ENCODE measurements at places on chromosomes 6 and 20.

GRCh38 chr20:925516-925915 lies 9.4 kb upstream of the ANGPT4 start:
- DNase-seq = no peak

DNA sequence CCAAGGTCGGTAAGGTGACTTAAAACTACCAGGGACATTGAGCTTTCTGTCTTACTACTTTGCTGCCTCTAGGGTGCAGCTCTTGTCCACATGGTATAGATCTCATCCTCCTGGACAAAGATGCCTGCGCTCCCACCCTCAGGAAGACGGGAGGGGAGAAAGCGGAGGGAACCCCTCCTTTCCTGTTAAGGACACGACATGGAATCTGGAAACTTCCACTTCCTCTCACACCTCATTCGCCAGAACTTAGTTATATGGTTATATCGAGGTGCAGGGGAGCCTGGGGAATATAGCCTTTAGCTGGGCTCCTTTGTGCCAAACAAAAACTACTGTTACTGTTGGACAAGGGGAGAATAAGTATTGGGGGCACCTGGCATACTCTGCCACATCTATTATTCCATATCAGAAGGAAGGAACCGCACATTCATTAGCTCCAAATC lies 224.3 kb upstream of the TSHZ2 start:
- DNase-seq = no peak

GRCh38 chr6:15620611-15621010 lies 42.2 kb downstream of the DTNBP1 start:
- DNase-seq = peak; percentile 35

GRCh38 chr6:167898673-167899311 lies 72.1 kb downstream of the AFDN start:
- DNase-seq = peak; percentile 53

- no peak for DNase-seq
These were observed 113.1 kb upstream of the NEDD9 start for GRCh38 chr6:11345536-11345935.

GRCh38 chr20:63652192-63652980 lies 838 bp downstream of the STMN3 start:
- DNase-seq = no peak

GRCh38 chr20:1881240-1881835 lies 13.9 kb upstream of the SIRPA start:
- DNase-seq = peak; percentile 66

- no peak for DNase-seq
These were observed 143.9 kb downstream of the BCAS1 start for GRCh38 chr20:53926428-53927028.

- no peak for DNase-seq
These were observed 4.0 kb downstream of the MANBAL start for GRCh38 chr20:37293301-37293943.

DNA sequence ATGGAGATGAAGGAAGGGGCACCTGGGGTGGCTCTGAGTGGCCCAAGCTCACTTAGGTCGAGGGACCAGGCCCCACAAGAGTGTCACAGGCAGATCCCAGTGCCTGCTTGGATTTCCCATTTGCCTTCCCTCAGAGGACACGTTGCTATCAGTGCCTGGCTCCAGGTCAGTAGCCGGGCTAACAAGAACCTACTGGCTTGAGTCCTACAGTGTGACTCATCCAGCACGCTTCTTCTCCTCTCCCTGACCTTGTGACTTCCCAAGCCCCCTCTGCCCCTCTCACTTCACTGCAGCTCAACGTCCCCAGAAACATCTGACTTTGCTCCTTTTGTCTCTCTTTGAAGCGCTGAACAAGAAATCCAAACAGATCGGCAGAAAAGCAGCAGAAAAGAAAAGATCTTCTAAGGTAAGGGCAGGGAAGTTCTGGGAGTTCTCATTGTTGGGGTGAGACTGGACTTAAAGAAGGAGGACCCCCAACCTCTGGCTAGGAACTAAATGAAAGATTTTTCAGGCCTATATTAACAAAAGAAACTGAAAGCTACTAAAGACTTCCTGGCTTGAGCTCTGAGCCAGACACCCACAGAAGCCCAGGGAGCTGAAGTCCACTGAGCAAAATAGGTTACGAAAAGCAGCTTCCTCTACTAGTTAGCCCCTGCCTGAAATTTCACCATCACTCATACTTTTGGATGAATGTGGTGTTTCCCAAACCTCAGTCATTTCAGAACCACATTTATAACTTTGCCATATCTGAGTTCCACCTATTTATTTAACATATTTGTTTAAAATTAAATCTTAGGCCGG lies 21.5 kb downstream of the ASIP start:
- DNase-seq = no peak

DNA sequence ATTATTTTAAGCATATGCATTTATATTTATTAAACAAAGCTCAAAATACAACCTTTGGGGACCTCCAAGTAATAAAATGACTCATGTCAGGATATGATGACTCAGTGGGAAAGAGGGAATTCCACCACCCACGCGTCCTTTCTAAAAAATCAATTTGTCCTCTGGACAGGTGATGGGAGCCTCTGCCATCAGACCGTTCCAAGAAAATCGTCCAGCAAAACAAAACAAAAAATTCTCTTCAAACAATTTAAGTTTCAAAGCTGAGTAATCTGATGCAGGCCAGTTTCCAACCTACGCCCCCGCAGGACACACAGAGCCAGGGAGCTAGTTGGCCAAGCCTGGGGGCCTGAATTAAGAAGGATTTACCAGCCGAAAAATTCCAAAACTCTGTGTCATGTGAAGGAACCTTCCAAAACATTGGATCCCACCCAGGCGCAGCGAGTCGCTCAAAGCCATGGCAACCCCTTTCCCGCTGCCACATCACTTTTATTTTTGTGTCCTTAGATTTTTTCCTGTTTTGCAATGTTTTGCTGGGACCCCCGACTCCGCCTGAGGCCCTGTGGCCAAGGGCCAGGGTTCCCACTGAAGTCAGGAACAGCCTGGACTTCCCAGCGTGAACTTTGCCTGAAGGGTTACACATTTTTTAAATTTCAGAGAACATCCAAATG lies 95.3 kb downstream of the NFATC2 start:
- DNase-seq = peak; percentile 41

DNA sequence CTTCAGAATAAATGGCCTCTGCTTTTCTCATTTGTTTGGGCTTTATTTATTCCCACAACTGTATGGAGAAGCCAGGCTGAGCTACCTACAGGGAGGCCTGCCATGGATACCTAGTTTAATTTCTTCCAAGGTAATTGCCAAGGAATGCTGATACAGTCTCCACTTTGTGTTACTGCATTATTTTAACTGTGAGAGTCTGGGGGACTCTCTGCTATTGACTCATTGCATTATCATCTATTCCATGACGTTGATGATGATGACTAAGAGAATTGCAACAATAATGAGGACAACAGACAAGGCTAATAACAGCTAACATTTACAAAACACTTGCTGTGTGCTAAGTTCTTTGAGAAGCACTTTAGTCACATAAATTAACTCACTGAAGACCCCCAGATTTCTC lies 88.3 kb upstream of the COL21A1 start:
- no peak for DNase-seq

DNA sequence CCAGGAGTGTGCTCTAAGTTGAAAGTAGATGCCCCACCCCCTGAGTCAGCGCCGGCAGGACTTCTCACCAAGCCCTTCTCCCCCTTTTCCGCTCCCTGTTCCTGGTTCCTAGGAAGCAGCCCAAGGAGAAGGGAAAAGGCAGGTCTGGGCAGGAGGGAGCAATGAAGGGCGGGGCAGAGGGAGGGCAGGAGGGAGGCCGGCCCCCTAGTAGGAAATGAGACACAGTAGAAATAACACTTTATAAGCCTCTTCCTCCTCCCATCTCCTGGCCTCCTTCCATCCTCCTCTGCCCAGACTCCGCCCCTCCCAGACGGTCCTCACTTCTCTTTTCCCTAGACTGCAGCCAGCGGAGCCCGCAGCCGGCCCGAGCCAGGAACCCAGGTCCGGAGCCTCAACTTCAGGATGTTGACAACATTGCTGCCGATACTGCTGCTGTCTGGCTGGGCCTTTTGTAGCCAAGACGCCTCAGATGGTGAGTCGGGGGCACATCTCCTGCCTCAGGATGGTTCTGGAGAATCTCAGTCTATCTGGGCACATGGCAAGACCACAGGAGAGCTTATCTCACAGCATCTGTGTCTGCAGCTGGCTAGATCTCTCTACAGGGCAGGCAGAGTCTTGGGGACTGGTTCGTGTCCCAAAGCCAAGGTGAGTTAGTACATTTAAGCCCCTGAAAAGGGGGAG lies at the start of gene PROCR:
TSS of gene PROCR (plus strand) at position 320 of the 681 bp plus-strand sequence. CDS start at position 403, 83 bp downstream.
- peak; percentile 80 for DNase-seq

DNA sequence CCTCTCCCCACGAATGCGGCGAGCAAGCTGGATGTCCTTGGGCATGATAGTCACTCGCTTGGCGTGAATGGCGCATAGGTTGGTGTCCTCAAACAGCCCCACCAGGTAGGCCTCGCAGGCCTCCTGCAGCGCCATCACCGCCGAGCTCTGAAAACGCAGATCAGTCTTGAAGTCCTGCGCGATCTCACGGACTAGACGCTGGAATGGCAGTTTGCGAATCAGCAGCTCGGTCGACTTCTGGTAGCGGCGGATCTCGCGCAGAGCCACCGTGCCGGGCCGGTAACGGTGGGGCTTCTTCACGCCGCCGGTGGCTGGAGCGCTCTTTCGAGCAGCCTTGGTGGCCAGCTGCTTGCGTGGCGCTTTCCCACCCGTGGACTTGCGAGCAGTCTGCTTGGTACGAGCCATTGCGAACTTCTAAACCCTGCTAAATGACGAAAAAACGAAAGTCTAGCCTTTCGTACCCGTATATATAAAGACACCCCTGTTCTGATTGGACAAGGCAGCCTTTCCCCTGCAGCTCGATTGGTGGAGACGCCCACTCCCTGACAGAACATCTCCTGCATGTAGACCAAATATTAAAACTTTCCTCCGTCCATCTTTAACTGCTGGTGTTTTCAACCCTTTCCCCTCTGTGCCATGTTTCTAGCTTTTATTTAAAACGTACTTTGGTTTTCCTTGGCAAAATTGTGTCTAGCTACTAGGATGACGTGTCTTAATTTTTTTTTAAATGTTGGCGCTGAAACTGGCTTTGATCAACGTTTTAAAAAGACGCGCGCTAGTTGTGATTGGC lies 109.8 kb downstream of the HFE start:
- DNase-seq = peak; percentile 96

DNA sequence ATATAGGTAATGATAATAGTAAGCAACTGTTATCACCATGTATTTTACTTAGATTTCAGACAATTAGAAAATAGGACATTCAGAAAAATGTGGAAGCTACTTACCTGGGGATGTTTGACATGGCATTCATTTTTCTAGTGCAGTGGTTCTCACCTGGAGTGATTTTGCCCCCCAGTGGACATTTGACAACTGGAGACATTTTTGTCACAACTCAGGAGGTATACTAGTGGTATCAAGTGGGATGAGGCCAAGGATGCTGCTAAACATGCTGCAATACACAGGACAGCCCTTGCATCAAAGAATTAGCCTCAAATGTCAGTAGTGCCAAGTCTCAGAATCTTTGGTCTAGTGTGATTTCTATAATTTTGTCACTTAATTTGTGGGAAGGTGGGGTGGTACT lies 36.1 kb downstream of the NUS1 start:
- no peak for DNase-seq

Data from G401 (cell line).